ENCODE measurements at places on chromosomes 3 and 15.

DNA sequence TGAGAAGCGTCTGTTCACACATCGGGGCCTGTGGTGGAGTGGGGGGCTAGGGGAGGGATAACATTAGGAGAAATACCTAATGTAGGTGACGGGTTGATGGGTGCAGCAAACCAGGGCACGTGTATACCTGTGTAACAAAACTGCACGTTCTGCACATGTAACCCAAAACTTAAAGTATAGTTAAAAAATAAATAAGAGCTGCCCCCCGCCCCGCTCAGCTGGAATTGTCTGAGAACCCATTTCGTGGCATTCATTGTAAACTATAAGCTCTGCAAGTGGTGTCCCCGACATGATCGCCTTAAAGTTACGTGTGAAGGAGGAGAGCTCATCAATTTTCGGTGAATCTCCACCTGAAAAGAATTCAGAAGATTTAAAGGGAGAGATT is 7.3 kb upstream of the LIPH start:
- no peak overlapping the region for H3K27ac ChIP-seq
- no peak for DNase-seq
- H3K4me1 ChIP-seq, result peaks cover 18% of the 10 kb centered on the region
- peak overlapping the region; percentile 64 for H3K4me3 ChIP-seq
- peaks cover 2% of the 10 kb centered on the region for H3K27me3 ChIP-seq

GRCh38 chr15:101043911-101044624 is 124.9 kb downstream of the LRRK1 start:
- no peak overlapping the region for H3K27ac ChIP-seq
- H3K36me3 ChIP-seq, result no peaks in the 10 kb centered on the region
- H3K27me3 ChIP-seq, result peaks cover 22% of the 10 kb centered on the region
- no peaks in the 10 kb centered on the region for H3K4me1 ChIP-seq
- DNase-seq, result no peak
- H3K4me3 ChIP-seq, result no peak overlapping the region

DNA sequence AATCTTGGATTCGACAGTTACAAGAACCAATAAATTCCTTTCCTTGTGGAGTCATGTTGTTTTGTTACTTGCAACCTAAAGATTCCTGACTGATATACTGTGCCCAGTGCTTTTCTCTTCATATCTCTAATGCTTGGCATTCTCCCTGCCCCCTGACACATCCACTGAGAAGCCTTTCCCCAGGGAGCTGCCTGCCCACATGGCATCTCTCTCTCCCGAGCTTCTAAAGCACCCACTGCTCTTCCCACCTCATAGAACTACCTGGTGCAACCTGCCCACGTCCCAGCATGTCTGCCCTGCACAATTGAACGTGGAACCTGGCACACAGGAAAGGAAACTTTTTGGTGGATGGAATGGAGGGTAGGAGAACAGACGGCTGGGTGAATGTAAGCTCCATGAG is 6.8 kb downstream of the CYP8B1 start:
- DNase-seq, result no peak
- no peak overlapping the region for H3K27ac ChIP-seq
- no peaks in the 10 kb centered on the region for H3K4me1 ChIP-seq
- peaks cover 5% of the 10 kb centered on the region for H3K27me3 ChIP-seq

DNA sequence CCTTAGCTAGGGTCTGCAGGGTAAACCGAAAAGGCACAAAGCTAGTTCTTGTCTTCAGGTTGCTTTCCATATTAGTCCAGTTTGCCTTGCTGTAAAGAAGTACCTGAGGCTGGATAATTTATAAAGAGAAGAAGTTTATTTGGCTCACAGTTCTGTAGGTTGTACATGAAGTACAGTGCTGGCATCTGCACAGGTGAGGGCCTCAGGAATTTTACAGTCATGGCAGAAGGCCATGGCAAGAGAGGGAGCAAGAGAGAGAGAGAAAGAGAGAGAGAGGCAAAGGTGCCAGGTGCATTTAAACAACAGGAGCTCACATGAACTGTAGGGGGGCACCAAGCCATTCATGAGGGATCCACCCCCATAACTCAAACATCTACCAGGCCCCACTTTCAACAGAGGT is 26.9 kb downstream of the TRIM42 start:
- H3K27me3 ChIP-seq, result peaks cover 6% of the 10 kb centered on the region
- H3K27ac ChIP-seq, result no peak overlapping the region
- H3K36me3 ChIP-seq, result no peaks in the 10 kb centered on the region
- no peak for DNase-seq
- no peak overlapping the region for H3K4me3 ChIP-seq

- no peaks in the 10 kb centered on the region for H3K36me3 ChIP-seq
- no peak overlapping the region for H3K27ac ChIP-seq
- H3K4me1 ChIP-seq, result no peaks in the 10 kb centered on the region
- H3K27me3 ChIP-seq, result no peaks in the 10 kb centered on the region
These were observed 167.8 kb downstream of the PTPRG start for GRCh38 chr3:61729038-61729634.

GRCh38 chr3:72245183-72245811 is 460.3 kb upstream of the PROK2 start:
- no peak overlapping the region for H3K27ac ChIP-seq
- H3K27me3 ChIP-seq, result no peaks in the 10 kb centered on the region
- H3K4me1 ChIP-seq, result no peaks in the 10 kb centered on the region

- no peak for DNase-seq
- no peaks in the 10 kb centered on the region for H3K27me3 ChIP-seq
- H3K4me3 ChIP-seq, result no peak overlapping the region
- peaks cover 3% of the 10 kb centered on the region for H3K4me1 ChIP-seq
- no peaks in the 10 kb centered on the region for H3K36me3 ChIP-seq
These were observed 78.7 kb downstream of the ITPR1 start for GRCh38 chr3:4571690-4572334.

- DNase-seq, result no peak
- peaks cover 1% of the 10 kb centered on the region for H3K27me3 ChIP-seq
- H3K4me1 ChIP-seq, result no peaks in the 10 kb centered on the region
- H3K27ac ChIP-seq, result no peak overlapping the region
- H3K36me3 ChIP-seq, result no peaks in the 10 kb centered on the region
These were observed 425.3 kb upstream of the TGFBR2 start for GRCh38 chr3:30181178-30181465.

DNA sequence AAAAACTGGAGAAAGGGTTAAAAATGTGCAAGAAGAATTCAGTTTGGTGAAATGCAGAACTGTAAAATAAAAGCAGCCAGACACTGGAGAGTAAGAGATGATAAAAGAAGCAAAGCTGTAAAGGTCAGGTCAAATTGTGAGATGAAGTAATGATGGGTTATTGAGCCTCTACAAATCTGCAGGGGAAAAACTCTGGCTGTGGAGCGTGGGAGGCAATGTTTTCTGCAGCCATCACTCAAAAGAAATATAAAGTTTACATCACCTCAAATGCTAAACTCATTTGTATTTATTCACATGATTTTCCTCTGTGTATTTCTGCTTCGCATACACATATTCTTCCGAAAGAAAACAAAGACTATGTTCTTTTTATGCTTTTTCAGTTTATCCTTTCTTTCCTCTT is 158.8 kb upstream of the GPR149 start:
- no peaks in the 10 kb centered on the region for H3K36me3 ChIP-seq
- H3K4me1 ChIP-seq, result no peaks in the 10 kb centered on the region
- H3K27ac ChIP-seq, result no peak overlapping the region
- H3K4me3 ChIP-seq, result no peak overlapping the region
- no peaks in the 10 kb centered on the region for H3K27me3 ChIP-seq
- no peak for DNase-seq

- peaks cover 56% of the 10 kb centered on the region for H3K27me3 ChIP-seq
- H3K4me3 ChIP-seq, result no peak overlapping the region
- no peak overlapping the region for H3K27ac ChIP-seq
These were observed 119.3 kb downstream of the LRRK1 start for GRCh38 chr15:101038327-101039003.
